ENCODE measurements at places on chromosomes 11 and 22.

- peak; percentile 56 for DNase-seq
Observed at GRCh38 chr11:63635762-63636465, 21.7 kb upstream of the PLAAT3 start.

DNA sequence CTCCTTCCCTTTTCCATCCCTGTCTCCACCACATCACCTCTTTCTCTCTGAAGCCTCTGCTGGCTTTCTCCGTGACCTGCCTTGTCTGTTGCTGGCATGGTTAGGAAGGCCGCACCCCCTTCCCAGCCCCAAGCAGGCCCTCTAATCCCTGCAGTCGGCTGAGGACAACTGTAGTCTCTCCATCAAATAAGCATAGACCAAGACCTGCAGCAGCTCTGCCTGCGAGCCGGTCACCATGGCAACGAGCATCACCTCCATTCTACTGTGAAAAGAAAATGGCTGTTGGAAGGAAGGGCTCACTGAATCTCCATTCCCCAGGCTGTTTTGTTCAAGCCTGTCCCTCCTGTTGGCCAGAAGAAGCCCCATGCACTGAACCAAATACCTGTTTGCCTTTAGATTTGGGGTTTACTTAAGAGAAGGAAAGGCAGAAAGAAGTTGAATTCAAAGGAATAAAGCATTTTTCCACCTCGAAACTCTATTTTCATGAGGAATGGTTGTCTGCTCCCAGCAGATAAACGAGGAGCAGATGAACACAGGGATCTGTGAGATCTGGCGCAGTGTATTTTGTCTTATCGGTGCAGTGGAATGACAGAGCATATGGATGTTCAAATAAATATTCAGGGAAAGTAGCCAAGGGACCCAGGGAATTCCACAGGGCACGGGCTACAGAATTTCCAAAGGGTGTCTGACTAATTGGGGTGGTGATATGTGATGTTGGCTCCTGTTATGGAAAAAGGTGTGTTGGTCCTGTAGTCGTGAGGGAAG, 113.1 kb upstream of the TTC12 start:
- no peak for DNase-seq

DNA sequence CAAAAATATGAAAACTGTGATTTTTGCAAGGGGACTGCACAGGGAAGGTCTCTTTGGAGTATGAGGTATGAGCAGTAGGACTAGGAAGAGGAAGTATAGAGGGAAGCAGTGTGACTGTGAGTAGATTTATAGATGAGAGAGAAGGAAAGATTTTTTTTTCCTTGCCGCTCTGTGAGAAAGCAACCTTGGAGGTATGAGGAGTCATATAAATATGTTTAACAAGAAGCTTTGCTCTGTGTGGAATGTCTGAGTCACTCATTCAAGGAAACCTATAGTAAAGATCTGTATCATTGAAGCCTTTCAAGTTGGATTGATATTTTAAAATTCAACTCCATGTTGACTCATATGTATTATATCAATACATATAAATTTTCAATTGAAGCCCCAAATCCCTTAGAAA, 26.2 kb downstream of the DNHD1 start:
- DNase-seq, result no peak

DNA sequence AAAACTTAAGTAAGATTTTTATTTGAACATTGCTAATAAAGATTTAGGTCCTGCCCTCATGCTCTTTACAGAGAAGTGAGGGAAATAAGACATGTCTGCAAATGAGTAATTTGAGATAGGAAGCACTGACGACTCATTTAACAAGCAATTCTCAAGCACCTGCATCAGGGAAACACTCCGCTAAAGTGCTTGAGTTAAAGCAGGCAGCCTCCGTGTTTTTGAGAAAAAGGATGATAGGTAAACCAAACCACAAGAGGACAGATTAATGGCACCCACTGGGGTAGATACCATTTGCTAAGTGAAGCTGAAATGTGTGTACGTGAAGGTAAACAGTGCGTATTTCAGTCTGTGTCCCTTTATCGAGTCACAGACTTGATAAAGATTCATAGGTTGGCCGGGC, 184.6 kb upstream of the CARD18 start:
- DNase-seq, result no peak

Data from stimulated activated CD8-positive, alpha-beta memory T cell treated with anti-CD3 and anti-CD28 coated beads, Interleukin-7, amount 100 ng/mL, for 1 hour (primary cell).